ENCODE measurements at places on chromosomes 3 and 15.
A peak's percentile ranks its signal among the peaks of the same experiment; 100 is the strongest.

GRCh38 chr3:13288732-13289718 is 131.1 kb downstream of the NUP210 start:
- no peak for DNase-seq

GRCh38 chr15:75156326-75157215 is 45.1 kb upstream of the C15orf39 start:
- no peak for DNase-seq

- no peak for DNase-seq
Measured at GRCh38 chr3:64345371-64345770, 120.1 kb upstream of the PRICKLE2 start.

DNA sequence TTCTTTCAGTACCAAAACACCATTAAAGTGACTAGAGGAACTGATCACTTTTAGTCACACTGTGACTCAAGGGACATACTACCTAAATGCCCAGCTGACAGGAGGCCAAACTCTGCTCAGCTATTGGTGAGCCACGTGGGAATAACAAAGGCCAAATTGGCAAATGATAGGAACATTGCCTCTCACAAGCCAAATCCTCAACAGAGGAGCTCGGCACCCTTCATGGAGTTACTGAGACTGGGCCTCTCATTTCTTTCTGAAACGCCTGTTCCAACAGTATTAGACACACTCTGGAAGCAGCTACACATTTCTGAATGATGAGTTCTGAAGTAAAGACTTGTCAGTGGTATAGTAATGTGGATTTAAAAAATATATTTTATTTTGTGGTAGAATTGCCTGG is 166.0 kb upstream of the COL8A1 start:
- DNase-seq: no peak

DNA sequence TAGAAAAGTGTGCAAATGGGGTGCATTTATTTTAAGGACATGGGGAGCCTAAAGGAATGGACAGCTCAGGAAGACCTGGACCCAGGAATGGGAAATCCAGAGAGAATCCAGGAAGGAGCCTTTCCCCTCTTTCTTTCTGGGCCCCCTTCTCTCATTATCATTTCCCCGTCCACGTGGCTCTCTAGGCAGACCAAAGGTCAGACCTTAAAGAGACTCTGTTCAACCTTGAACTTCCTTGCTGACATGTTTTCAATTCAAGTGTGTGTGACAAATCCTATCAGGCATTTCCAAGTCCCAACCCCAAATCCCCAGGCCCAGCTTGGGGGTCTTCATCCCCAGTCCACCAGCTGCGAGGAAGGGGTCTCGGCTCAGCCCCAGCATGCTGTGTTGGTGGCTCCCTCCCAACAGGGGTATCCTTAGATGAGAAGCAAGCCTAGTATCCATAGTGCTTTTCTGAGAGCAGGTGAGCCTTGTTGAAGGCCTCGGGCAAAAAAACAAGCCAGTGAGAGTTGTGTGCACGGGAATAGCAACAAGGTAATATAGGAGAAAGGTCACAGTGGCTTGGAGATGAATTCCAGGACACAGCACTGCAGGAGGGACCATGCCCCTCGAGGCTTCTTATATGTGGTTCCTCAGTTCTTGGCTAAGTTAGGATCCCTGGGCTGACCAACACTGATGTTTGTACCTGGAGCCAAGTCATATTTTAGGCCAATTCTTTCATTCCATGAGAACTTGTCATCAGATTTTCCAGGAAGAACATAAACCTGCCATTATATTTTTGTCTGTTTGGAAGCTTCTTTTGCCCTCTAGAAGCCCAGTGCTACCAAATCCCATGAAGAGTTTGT is 130.0 kb downstream of the ASB7 start:
- DNase-seq: no peak

GRCh38 chr3:193843474-193844301 is 250.7 kb downstream of the OPA1 start:
- no peak for DNase-seq

GRCh38 chr3:147388700-147389580 is 17.4 kb downstream of the ZIC4 start:
- no peak for DNase-seq

GRCh38 chr3:153244961-153245360 is 82.9 kb downstream of the RAP2B start:
- no peak for DNase-seq

- no peak for DNase-seq
Measured at GRCh38 chr3:61092870-61093269, 158.4 kb downstream of the FHIT start.

- DNase-seq: no peak
Measured at GRCh38 chr3:115019900-115020299, 127.2 kb downstream of the ZBTB20 start.

GRCh38 chr3:44421280-44421679 is 56.2 kb downstream of the ZNF445 start:
- no peak for DNase-seq

- DNase-seq: no peak
Measured at GRCh38 chr15:87763837-87764236, 492.7 kb downstream of the NTRK3 start.

DNA sequence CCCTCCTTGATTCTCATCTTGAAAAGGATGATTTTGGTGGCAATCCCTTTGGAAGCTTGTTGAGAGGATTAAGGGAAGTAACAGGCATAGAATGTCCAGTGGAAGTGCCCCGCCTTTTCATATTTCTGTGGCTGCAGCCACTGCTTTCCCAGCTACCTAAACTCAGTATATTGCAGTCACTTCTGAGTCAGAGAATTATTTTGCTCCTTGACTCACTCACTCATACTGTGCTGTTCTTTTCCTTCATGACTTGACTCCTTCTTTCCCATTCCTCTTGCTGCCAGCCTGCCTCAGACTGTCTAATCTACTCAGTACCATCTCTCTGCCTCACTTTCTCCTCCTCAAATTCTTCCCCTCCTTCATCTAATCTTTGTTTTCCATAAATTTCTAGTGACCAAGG is 26.5 kb upstream of the POLR2M start:
- no peak for DNase-seq

- peak; percentile 4 for DNase-seq
Measured at GRCh38 chr3:192079098-192079497, 618.1 kb downstream of the PYDC2 start.

Measured in NCI-H1930 (cell line).